Jurkat, Clone E6-1 (cell line): ENCODE measurements at places on chromosomes 7 and 10.

- no peak for DNase-seq
Measured at GRCh38 chr10:87865241-87865881, 1.9 kb downstream of the PTEN start.

- DNase-seq: no peak
Measured at GRCh38 chr10:1643908-1644179, 93.5 kb downstream of the ADARB2 start.

- no peak for DNase-seq
Measured at GRCh38 chr10:61330669-61331068, 122.5 kb downstream of the TMEM26 start.

DNA sequence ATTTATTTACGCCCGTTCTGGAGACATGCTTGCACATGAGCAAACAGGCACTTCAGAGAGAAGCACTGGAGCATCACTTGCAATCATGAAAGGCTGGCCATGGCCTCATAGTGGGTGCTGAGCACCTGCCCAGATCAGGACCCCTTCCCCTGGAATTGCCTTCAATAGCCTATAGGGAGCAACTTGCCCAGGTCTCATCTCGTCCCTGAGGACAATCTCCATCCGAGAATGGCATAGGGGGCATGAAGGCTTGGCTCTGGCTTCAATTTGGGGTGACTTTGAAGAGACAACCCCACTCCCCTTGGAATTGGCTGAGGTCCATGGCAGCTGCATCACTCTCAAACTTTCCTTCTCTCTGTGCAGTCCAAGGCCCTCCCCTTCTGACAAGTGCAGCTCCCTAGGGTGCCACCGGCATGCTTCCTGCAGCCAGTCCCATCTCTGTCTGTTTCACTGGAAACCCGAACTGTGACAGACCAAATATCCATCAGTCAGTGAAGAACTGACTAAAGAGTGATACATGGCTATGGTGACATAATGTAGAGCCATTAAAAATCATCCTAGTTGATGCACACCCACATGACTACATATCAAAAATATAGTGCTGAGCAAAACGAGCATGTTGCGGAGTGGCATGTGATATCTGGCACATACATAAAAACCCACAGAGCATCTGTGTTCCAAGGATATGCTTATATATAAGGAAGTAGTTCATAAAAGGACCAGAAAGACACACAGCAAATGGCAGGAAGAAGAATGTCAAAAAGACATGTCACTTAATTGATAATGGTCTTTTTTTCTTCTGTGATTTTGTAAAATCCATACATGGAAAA lies 12.4 kb downstream of the GDF2 start:
- no peak for DNase-seq

DNA sequence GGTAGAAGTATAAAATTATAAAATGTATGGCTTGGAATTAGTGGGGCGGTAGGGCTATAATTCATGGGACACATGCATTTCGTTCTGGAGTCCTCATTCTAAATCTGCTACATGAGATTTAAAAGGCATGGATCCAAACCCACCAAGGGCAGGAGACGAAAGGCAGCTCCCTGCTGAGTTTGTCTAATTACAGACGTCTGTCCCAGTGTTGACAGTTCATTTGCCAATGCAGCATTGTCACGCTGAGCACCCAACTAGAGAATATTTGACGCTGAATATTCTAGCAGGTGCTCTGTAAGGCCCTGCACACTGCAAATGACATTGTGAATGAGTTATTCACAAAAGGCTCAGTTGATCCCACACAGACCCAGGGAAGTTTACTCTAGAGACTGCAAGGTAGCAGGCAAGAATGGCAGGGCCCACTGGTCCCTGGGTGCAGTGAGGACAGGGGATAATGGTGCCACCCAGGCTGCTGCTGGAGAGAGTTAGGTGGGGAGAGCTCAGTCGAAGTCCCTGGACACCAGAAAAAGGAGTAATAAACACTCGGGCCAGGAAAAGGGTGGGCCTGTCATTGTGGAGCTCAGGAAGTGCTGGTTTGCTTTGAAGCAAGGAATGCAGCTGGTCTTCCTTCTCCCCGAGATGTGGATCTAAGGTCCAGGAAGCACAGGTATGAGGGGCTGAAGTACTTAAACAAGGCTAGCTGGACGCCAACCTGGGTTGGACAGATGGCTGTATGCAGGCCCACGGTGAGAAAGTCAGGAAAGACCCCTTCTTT lies 75.0 kb upstream of the JCAD start:
- no peak for DNase-seq

GRCh38 chr10:110421512-110422138 lies 76.1 kb upstream of the DUSP5 start:
- DNase-seq: no peak

DNA sequence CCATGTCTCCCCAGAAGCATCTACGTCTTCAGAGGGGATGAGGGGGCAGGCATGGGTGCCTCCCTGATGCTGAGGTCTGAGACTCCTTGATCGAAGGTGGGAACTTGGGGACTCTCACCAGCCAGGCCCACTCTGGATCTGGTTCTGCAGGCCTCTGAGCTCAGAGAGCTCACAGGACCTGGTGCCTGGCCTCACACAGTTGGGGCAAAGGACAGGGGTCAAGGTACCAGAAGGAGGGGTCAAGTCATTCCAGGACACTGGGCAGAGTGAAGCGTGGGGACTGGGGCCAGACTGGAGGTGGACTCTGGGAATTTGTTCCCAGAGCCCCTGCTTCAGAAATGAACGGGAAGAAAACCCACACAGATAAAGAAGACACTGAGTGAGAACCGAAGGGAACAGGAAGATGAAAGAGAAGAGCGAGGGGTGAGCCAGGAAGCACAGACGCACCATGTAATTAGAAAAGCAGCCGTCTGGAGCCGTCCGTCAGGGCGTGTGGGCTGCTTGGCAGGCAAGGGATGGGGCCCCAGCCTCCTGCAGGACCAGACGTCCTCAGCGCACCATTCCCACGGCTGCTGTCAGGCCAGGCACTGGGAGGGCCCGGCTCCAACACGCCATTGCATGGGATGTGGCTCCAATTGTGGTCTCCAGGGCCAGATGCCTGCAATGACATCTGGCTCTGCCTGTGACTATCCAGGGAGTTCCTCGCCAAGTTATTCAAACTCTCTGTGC lies 47.7 kb downstream of the ZCCHC24 start:
- DNase-seq: no peak

- DNase-seq: no peak
Measured at GRCh38 chr7:9505516-9505915, 1072.1 kb downstream of the NXPH1 start.

DNA sequence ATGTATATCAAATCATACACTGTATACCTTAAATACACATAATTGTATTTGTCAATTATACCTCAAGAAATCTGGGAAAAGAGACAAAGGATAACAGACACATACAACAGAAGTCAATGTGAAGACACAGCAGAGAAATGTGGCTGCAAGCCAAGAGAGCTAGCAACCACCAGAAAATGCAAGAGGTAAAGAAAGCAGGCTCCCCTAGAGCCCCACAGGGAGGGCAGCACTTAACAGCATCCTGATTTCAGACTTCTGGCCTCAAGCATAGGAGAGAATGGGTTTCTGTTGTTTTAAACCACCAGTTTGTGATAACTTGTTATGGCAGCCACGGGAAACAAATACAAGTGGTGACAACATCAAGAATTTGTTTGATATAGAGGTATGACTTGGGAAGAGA lies 1197.2 kb downstream of the SORCS1 start:
- DNase-seq: no peak

- no peak for DNase-seq
Measured at GRCh38 chr7:114777288-114777687, 144.6 kb upstream of the MDFIC start.

- DNase-seq: no peak
Measured at GRCh38 chr10:102735065-102735562, 8.6 kb upstream of the WBP1L start.

DNA sequence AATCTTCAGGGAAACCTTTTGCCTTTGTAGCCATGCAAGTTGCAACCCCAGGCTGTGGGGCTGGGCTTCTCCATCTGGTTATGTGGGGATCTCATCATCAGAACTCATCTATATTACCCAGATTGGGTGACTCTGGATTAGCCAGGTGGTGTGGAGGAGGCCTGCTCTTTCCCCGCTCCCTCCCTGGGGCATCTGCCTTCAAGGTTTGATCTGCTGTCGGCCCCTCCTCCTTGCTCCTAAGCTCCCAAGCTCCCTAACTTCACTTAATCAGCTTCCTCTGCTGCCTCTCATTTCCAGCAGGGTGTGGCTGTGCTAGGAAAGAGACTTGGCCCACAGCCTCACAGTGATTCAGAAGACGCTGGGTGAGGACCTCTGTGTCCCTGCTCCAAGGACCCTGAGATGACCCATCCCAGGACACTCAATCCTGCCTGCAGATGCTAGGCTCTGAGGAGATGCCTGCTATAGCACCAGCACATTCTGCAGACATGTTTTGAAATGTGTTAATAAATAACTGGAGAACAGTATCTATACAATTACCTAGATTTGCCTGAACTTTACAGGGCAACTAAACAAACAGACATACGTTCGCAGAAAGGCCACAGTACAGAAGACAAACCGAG lies 392.1 kb upstream of the PODXL start:
- DNase-seq: no peak

DNA sequence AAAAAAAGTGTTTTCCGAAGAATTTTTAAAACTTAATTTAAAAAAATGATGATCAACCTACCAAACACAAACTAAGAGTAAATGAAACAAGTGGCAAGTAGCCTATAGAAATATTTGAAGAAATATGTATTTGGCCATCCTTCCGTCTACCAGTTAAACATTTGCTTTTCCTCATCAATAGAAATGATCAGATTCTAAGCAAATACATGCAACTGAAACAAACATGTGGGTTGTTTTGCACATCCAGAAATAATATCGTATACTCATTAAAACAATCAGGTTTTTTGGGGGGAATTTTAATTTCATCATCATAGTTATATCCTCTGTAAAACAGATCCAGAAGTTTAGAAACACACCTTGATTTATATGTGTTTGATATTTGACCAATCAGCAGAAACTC lies 1011.7 kb downstream of the GATA3 start:
- DNase-seq: no peak

DNA sequence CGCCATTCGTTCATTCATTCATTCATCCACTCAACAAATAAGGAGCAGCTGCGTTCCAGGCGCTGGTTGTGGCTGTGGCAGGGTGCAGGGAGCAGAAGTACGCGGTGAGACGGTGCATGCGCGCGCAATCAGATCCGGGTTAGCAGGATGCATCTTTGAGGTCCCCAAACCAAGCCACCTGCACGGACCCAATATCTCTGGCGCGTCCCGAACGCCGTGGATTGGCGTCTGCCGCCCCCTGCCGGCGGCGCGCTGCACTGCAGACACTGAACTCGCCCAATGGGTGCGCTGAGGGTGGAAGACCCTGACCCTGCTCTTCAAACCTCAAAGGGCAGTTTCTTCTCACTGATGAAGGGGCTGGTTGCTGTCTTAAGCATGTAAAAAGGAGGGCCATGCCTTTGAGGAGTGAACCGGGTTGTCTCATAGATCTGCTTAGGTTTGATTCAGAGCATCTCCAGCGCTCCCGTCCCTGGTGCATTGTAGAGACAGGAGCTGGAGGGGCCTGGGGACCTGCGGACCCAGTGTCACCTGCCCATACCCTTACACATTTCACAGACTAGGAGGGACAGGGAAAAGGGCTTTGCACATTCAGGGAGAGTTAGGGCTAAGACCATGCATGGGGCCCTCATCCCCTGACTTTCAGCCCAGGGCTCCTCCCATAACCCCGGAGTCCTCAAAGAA lies 102.5 kb downstream of the RAMP3 start:
- DNase-seq: peak; percentile 48

- DNase-seq: no peak
Measured at GRCh38 chr10:70550459-70550858, 52.1 kb downstream of the PRF1 start.

- no peak for DNase-seq
Measured at GRCh38 chr10:7374795-7375194, 36.0 kb downstream of the SFMBT2 start.

- DNase-seq: no peak
Measured at GRCh38 chr10:26770069-26770468, 72.6 kb downstream of the PDSS1 start.

- DNase-seq: no peak
Measured at GRCh38 chr7:158569858-158570323, 17.7 kb downstream of the PTPRN2 start.

DNA sequence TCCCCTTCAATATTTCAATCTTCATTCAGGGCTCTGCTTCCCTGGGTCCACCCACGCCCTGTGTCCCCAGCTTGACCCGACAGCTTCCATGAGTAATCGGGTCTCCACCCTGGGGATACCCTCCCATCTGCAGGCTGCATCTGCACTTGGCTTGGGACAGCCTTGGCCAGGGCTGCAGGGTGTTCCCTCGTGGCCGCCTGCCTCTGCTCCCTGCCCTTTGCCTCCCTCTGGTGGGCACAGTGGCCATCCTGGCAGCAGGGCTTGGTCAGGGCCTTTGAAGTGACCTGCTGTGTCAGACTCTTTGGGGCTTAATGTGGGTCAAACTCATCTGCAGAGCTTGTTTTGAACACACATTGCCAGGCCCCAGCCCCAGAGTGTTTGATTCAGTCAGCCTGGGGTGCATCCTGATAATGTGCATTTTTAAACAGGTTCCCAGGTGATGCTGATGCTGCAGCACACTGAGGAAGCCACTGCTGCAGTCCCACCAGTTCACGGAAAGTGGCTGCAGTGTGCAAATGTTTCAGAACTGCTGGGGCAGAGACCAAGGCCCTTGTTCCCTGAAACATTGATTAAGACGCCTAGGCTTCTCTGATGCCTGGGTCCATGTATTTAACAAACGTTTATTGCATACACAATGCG lies 80.7 kb upstream of the SEC61G start:
- DNase-seq: no peak

DNA sequence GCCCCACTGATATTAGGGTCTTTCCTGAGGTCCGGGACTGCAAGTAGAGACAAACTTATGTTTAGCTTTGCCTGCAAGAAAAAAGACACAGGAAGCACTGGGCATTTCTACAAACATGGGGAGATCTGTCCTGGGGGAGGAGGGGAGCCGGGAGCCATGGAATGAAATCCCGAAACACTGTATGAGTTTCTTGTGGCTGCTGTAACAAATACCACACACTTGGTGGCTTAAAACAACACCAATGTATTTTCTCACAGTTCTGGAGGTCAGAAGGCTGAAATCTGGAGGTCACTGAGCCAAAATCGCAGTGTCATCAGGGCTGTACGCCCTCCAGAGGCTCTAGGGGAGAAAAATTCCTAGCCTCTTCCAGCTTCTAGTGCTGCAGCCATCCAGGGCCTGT lies 114.0 kb upstream of the CHST15 start:
- DNase-seq: no peak

DNA sequence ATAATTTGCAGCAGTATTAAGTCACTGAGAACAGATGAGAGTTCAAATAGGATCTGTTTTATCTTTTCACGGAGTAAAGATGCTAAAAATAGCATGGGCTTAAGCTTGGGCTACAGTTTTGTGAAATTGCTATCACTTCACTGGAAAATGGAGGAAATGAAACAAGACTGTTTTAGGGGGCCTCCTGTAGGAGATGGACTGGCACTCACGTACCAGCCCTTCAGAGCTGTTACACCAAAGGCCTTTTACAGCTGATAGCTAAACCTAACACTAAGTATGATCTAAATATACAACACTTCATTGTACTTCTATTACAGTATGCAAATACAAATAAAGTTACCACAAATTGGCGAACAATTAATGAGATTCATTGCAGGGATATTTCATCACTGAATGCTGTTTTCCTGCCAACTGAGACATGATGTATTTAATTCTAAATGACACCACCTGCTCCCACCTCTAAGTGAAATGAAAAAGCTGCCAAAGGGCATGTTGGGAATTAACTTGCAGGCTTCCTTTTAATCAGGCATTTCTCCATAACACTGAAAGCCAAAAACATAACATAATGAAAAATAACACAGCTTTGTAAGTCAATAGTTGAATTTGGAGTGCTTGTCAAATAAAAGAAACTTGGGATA lies 304.5 kb upstream of the LRRN3 start:
- DNase-seq: no peak
